ENCODE measurements at places on chromosomes 11 and 22.

DNA sequence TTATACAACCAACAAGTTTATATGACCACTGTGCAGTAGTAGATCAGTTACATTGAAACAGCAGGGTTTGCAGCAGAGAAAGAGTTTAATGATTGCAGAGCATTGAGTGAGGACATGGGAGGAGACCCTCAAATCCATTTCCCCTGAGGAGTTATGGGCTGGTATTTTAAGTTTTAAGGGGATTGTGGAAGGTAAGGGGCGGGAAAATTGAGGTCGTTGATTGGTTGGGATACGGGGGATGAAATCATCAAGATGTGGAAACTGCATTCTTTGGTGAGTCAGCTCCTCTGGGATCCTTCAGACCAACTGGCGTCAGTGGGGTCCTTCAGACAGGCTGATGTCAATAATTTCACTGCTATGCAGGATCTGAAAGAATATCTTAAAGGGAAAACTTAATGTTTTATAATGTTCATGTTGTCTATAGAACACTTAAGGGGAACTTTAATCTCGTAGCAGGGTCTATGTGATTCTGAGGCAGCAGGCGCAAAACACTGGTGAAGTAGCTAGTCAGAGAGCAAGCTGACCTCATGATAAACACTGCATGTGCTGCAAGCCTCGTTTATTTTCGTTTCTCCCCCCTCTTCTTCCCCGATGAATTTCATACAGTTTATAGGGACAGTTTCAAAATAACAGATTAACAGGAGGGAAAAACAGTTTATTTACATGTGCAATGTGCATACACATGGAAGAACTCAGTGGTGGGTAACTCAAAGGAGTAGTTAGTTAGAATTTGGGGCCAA is 17.4 kb upstream of the BACE1-AS start:
- DNase-seq, result no peak

- DNase-seq, result no peak
These were observed 162.0 kb downstream of the DSCAML1 start for GRCh38 chr11:117634756-117635603.

DNA sequence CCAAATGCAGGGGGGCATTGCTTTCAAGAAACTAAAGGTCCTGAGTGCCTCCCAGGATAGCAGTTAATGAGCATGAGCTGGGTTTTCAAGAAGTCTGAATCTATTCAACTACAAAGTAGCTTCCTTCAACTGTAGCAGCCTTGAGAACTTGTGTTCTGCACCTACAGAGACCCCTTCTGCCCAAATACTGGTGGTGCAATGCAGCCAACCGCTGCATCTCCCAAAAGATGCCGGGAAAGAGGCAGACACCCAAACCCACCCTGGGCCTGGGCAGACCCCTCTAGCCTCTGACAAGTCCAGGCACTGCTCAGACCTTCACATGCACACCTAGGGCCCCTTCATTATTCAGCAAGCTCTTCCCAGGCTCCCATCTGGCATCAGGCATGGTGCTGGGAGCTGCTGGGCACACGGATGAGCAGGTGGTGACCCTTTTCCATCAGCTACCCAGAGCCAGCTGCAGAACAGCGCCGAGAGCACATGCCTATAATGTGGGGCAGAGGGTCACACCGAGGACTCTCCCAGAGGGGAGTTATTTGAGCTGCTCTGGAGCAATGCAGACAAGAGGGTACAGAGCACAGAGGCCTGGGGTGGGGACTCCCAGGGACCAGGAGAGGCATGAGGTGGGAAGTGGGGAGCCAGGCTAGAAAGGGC is 44.9 kb upstream of the ETS1 start:
- no peak for DNase-seq

DNA sequence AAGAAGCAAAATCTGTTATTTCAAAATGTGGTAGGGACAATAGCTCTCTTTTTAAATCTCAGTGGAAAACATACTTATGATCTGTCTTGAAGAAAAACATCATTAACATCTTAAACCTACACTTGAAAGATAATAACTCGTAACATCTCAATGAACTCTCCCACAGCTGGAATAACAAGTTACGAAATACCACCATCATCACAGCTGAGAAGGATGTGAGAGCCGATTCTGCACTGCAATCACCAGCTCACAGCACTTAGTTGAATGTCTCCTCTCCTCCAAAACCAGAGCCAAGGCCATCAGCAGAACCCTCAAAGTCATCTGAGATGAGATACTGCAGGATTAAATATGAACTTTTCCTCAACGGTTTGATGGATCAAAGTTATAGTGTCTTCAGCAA is 124.3 kb downstream of the ARHGAP20 start:
- no peak for DNase-seq

DNA sequence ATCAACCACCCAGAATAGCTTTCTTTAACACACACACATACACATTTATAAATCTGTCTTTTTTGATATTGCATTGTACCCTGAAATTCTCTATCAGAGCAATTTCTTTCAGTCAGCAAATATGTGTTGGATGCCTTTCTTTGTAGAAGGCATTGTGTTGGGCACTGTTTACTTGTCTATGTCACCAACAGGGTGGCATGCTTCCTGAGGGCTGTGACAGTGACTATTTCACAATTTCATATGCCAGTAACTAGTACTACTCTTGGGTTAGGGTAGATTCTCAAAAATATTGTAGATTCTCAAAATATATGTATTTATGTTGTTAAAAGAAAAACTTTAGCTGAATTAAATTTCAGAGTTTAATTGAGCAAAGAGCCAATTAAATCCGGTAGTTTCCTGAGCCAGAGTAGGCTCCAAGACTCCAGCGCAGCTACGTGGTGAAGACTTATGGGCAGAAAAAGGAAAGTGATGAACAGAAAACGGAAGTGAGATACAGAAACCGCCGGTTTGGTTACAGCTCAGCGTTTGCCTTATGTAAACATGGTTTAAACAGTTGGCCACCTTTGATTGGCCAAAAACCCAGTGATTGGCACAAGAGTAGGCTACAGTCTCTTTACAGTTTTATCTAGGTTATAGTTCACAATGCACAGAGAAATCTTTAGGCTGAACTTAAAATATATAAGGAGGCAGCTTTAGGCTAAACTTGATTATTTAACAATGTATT is 723.3 kb downstream of the NTM start:
- DNase-seq, result no peak

DNA sequence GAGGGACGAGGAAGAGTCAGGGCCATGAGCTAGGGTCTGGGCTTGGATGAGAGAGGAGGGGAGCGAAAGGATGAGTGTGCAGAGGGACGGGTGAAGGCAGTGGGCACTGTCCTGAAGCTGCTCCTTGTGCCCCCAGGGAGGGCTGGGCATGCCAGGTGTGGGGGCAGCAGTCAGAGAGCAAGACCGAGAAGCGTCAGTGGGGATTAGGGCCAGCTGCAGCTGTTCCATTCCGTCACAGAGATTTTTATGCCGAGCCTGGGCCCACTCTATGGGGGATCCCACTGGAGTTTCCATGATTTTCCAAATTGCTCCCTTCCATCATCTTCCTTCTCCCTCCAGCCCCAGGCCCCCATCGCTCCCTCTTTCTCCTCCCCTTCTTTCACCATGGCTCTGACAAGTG is 93.2 kb downstream of the NECTIN1 start:
- DNase-seq, result no peak

DNA sequence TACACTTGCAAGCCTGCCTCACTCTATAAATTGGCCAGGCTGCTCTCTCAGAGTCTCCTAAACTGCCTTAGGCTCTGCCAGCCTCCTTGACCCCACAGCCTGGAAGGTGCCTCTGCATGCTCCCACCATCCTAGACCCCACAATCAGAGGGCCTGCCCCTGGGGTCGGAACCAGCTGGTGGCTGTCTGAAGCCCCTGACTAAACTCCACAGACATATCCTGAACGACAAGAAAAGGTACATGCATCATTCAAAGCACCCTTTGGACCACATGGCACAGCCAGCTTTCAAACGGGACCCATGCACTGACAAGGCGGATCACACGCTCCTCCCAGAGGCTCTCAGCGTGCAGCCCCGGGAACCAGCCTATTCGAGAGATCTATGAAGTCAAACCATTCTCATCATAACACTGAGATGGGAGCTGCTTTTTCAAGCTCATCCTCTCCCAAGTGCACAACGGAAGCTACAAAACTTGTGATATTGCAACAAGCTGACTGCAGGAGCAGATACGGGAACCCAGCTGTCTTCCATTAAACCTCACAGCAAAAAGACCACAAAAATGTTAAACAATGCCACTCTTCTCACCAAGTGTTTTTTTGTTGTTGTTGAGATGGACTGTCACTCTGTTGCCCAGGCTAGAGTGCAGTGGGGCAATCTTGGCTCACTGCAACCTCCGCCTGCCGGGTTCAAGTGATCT is 8.1 kb downstream of the SHANK2 start:
- no peak for DNase-seq

DNA sequence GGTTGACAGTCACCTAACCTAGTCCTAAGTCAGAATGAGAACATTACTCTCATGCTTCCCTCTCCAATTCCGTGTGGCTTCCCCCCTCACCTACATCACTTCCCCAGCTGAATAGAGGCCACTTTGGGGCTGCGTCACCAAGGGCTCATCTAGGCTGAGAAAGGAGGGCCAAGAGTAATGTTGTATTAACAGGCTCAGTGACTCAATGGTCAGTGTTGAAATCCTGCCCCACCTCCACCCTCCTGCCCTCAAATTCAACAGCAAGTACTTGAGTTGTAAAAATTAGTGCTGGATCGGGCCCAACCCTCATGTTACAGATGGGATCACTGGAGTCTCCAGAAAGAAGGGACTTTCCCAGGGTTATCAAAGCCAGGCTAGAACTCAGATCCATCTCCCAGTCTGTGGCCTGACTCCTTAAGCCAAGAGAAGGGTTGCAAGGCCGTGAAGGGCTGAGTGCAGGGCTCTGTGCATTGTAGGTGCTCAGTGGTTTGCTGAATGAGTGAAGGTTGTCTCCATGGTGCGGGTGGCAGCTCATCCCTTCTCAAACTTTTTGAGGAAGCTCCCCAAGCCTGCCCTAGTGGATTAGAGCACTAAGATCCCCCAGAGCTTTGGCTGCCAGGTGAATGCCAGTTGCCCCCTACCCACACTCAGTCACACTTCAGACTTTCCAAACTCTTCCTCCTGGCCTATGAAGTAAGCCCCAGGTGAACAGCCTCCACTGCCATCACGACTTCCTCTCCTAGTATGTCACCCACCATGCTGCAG is 3.2 kb downstream of the DGAT2 start:
- no peak for DNase-seq

- peak; percentile 76 for DNase-seq
These were observed 15.8 kb downstream of the TOLLIP start for GRCh38 chr11:1293619-1294015.

- DNase-seq, result no peak
These were observed 49.0 kb downstream of the RPUSD4 start for GRCh38 chr11:126162306-126163030.

DNA sequence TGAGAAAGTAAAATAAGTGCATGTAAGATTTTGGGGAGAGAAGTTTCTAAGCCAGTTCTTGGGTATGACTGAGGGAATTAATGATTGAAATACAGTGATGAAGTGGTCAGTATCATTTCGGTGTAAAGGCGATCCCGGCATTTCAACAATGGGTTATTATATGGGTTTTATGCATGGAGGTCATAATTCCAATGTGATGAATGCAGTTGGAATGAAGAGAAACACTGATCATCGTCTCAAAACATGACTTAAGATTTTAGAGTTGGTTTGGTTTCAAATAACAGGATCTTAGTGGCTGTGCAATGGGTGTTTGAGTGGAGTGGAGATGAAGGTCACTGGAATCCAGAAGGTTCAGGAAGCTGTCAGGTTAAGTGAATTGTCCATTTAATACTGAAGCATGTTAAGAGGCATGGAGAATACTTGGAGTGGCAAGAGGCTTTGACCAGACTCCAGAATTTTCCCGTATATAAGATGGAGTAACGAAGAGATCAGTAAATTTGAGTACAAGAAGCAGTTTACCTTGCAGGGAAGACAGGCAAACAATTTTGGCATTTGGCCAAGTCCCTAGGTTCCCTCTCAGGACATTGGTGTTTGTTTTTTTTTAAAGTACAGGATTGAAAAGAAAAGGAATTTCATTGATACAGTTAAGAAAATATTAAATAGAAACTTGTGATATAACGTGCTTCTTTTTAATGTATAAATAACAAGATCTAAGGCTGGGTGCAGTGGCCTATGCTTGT is 96.4 kb upstream of the BIRC3 start:
- no peak for DNase-seq

GRCh38 chr11:8277691-8278090 is 14.0 kb upstream of the LMO1 start:
- DNase-seq, result no peak

- no peak for DNase-seq
These were observed 2.2 kb downstream of the ZBTB16 start for GRCh38 chr11:114061681-114062049.

- DNase-seq, result no peak
These were observed 88.1 kb downstream of the RRAS2 start for GRCh38 chr11:14270690-14271542.

- DNase-seq, result no peak
These were observed 72.8 kb downstream of the TRIM44 start for GRCh38 chr11:35735411-35735810.

DNA sequence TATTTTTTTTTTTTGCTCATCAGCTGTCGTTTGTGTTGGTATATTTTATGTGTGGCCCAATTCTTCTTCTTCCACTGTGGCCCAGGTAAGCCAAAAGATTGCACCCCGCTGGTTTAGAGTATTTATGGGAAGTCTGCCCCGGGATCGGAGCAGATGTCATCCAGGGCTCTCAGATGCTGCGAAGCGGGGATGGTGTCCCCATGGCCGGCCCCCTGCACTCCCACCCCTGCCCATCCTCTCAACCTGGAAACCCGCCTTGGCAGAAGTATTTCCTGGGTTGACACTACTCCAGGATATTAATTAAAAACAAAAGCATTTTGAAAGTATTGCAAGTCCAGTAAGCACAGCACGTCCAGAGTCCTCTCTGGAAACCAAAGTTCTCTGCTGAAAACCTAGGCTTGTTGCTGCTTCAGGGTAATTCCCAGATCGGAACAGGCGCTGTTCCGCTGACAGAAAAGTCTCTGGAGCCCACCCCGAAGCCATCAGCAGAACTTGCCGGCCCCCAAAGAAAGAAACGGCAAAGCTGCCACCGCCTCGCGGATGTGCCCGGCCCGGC is 833 bp downstream of the SCUBE2 start:
- DNase-seq, result no peak

- no peak for DNase-seq
These were observed 82.1 kb downstream of the OTOG start for GRCh38 chr11:17629113-17629512.

DNA sequence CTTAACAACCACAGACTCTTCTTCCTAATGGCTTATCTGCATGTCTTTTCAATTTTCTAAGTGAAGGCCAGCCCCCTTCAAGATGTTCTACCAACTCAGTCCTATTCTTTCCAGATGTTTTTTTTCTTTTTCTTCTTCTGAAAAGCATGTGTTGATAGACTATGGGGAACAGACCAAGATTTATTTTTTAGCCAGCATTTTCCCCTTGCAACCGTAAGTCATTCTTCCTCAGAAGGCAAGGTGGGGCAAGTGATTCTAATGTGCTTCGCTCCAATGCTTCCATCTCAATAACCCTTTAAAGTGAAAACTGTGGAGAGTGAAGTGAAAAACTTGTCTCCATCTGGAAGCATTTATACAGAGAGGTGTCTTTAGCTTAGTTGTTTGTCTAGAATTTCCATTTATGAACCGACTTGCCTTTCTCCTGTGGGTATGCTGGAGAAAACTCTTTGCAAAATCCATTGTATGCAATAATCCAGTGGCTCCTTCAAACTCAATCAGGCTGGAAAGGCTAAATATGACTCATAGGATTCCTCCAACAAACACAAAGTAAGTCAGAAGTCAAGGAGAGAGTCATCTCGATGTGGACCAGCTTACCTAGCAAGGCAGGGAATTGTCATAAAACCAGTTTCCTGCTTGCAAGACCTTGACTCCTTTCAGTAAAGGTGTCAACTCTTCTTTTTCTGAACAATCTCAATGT is 83.7 kb downstream of the MAML2 start:
- DNase-seq, result no peak

GRCh38 chr11:1235901-1236315 is 13.0 kb downstream of the MUC5B start:
- DNase-seq, result no peak

- DNase-seq, result peak; percentile 51
These were observed 1.1 kb upstream of the FBXO7 start for GRCh38 chr22:32473388-32473952.

All from cerebellum (tissue), 4 donors.